ENCODE measurements at places on chromosomes 7 and 10. TPM values are rescaled to one million over a fixed set of nuclear protein-coding genes. Genes with fewer than 3 reads are reported as not detected.

The NPY4R gene
- total RNA-seq, result not detected

The ZNF12 gene
- total RNA-seq, result 13.2 TPM

The HTR7 gene
- not detected for total RNA-seq

The ADAM8 gene
- 2.0 TPM for total RNA-seq

The RNF148 gene
- 0.32 TPM for total RNA-seq

The CCL24 gene
- not detected for total RNA-seq

The TMEM176A gene
- 31.1 TPM for total RNA-seq

The INTS15 gene
- total RNA-seq, result 15.9 TPM

Data from Right ventricle myocardium inferior (tissue), 1 donor.